ENCODE measurements at places on chromosomes 4 and X.

DNA sequence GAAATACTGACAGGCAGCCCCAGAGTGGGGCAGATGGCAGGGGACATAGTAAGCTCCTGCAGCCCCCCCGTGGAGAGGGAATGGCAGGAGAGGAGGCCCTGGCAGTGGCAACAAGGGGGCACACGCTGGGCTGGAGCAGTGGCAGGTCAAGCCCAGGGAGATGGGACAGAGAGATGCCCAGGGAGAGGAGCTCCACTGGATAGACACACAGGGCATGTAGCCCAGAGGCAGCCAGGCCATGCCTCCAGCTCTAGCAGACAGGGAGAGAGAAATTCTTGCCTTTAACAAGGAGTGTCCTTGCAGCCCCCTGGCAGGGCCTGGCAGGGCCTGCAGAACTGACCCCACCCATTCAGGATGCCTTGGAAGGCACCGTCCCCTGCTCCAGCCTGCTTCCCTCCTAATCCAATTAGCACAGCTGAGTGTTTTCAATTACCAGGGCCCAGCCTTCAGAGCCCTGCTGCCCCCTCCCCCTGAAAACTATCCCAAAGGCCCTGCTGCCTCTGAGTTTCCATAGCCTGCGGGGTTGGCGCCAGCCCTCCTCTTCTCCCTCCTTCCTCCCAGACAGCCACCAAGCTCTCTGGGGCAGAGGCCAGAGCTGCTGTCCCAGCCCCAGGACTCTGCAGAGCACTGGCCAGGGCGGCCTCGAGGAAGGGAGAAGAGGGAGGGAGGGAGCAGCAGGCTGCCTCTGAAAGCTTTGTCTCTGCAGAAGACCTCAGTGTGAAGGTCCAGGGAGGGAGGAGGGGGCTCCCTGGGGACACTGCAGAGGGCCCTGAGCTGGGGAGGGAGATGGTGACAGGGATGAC is 12.5 kb downstream of the L1CAM start:
- no peak for DNase-seq

DNA sequence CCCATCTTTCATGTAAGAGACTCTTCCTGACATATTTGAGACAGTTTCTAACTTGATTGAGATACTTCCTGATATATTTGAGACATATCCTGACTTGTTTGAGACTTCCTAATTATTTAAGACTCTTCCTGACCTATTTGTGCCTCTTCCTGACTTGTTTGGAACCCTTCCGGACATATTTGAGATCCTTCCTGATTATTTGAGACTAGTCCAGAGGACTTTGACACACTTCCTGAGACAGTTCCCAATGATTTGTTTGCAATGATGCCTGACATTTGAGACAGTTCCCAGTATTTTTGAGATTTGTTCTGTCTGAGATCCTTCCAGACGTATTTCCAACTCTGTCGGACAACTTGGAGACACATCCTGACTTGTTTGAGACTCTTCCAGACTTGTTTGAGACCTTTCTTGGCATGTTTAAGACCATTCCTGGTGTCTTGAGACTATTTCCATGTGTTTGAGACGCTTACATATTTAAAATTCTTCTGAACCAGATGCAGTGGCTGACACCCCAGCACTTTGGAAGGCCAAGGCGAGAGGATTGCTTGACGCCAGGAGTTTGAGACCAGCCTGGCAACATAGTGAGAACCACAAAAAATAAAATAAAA is 118.9 kb upstream of the USP9X start:
- DNase-seq, result no peak

- no peak for DNase-seq
Observed at GRCh38 chr4:1790005-1790404, 3.1 kb upstream of the FGFR3 start.

DNA sequence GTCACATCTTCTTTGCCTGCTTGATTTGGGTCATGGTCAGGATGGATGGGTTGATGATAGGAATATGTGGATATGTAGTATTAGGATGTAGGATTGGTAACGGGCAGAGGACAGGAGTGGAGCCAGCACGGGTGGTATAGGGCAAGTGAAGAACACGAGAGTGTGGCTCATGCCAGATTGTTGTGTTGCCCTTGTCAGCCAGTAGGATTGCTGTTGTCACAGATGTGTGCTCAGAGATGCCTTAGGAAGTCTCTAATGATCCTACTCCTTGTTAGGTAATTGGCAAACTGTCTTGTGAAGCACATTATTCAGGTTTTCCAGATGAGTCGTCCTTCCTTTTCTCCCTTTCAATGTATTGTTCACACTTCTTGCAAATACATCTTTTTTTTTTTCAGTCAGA is 5.5 kb downstream of the ATP10D start:
- DNase-seq, result no peak

- DNase-seq, result no peak
Observed at GRCh38 chr4:85565761-85566480, 91.0 kb downstream of the ARHGAP24 start.

DNA sequence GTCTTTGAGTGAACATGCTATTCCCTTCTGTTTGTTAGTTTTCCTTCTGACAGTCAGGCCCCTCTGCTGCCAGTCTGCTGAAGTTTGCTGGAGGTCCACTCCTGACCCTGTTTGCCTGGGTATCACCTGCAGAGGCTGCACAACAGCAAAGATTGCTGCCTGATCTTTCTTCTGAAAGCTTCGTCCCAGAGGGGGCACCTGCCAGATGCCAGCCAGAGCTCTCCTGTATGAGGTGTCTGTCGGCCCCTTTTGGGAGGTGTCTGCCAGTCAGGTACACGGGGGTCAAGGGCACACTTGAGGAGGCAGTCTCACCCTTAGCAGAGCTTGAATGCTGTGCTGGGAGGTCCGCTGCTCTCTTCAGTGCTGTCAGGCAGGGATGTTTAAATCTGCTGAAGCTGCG is 456.9 kb upstream of the HTR2C start:
- DNase-seq, result no peak

GRCh38 chrX:45134315-45134731 is 66.4 kb downstream of the DIPK2B start:
- DNase-seq, result no peak

DNA sequence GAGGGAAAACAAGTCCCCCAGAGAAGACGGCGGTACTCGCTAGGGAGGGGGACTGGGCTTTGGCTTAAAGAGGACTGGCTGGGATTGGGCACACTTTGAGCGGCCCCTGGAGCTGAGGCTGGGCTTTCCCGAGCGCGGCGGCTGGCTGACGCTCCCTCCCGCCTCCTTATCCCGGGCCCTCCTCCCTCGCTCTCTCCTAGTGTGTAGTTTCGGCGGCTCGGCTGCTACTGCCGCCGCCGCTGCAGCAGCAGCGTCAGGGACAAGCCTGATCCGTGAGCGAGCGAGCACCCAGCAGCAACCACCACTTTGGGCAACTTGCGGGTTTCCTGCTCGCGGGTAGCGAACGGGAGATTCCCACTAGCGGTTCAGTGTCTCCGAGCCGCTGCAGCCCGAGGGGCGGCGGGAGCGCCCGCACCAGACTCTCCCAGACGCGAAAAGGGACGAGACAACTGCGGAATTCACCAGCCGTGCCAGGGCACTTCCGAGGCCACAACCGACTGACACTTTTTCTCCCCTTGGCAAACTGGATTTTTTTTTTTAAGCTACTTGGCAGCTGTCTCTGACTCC is 632 bp upstream of the PCDH7 start:
- no peak for DNase-seq

DNA sequence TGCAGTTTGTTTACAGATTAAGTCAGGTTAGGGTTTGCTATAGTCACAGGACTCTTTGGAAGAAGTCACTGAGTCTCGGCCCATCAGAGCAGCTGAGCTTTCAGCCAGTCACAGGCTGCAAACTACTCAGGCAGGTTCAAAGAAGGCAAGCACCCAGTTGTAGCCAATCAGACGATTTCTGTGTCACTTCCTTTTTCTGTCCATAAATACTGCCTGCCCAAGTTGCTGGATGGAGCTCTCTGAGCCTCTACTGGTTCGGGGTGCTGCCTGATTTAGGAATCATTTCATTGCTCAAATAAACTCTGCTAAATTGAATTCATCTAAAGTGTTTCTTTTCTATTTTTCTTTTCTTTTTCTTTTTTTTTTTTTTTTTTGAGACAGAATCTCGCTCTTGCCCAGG is 7.3 kb upstream of the SH3BP2 start:
- no peak for DNase-seq
